ENCODE measurements at places on chromosomes 2 and 18. TPM values are rescaled to one million over a fixed set of nuclear protein-coding genes. Genes with fewer than 3 reads are reported as not detected.

Gene AAMP
- total RNA-seq = 82.9 TPM

DNA sequence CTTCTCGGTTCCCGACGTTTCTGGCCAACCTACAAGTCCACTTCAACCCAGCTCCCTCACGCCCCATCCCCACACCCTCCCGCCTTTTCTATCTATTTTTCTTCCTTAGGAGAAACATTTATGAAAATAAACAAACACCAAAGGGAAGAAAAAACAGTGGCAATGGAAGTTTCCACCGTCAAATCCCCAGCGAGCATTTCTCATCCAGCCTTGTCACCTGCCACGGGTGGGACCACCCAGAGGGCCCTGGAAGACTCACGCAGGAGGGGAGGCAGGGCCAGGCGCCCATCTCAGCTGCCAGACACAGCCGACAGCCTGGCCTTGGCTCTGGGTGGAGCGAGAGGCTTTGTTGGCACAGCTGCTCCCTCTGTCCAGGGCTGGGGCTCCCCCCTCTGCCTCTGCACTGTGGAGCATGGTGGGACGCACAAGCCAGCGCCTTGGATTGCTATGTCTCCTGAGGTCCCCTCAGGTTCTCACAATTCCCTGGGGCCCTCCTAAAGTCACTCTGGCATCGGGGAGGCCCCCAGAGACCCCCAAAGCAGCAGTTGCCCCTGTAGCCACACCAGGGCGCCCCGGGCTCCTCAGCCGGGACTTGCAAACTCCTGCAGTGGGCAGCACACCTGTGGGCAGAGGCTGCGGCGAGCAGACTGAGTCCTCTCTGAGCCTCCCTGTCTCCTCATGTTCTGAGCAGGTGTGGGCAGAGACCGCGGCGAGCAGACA lies 395.7 kb upstream of the SALL3 start:
- H3K27ac ChIP-seq = no peak overlapping the region
- H3K4me3 ChIP-seq = no peak overlapping the region
- no peaks in the 10 kb centered on the region for H3K27me3 ChIP-seq
- no peaks in the 10 kb centered on the region for H3K4me1 ChIP-seq

- no peak for DNase-seq
- no peak overlapping the region for H3K27ac ChIP-seq
- no peaks in the 10 kb centered on the region for H3K27me3 ChIP-seq
- no peaks in the 10 kb centered on the region for H3K36me3 ChIP-seq
- no peak overlapping the region for H3K4me3 ChIP-seq
Observed at GRCh38 chr2:3128786-3129185, 248.8 kb downstream of the EIPR1 start.

GRCh38 chr18:64639536-64639935 lies 490.6 kb upstream of the LINC00305 start:
- H3K27me3 ChIP-seq = no peaks in the 10 kb centered on the region
- no peak overlapping the region for H3K27ac ChIP-seq
- H3K36me3 ChIP-seq = no peaks in the 10 kb centered on the region

Gene SULT1C4
- not detected for total RNA-seq

Gene PHLPP1
- total RNA-seq = 31.8 TPM

GRCh38 chr18:35835833-35836232 lies 136.6 kb upstream of the RMP24 start:
- DNase-seq = no peak
- no peaks in the 10 kb centered on the region for H3K36me3 ChIP-seq

DNA sequence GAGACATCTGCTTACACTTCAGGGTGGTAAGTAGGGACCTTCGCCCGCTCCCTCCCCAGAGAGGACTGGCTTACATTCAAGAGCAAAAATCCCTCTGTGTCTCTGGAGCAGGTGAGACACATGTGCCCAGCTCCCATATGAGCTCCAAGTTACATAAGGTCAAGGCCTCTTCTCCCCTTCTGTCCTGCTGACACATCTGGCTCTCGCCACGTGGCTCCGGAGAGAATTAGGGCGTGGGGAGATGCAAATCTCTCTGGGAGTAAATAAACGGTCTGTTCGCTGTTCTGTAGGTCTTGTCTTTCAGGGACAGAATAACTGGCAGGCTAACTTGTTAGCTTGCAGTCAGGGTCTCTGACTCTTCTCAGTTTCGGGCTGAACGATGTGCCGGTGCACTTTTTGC lies 16.2 kb downstream of the MRO start:
- no peak for DNase-seq
- H3K27ac ChIP-seq = no peak overlapping the region
- no peaks in the 10 kb centered on the region for H3K4me1 ChIP-seq

Gene GRHL1
- total RNA-seq = 1.4 TPM

Gene TNS1
- total RNA-seq = 0.91 TPM

DNA sequence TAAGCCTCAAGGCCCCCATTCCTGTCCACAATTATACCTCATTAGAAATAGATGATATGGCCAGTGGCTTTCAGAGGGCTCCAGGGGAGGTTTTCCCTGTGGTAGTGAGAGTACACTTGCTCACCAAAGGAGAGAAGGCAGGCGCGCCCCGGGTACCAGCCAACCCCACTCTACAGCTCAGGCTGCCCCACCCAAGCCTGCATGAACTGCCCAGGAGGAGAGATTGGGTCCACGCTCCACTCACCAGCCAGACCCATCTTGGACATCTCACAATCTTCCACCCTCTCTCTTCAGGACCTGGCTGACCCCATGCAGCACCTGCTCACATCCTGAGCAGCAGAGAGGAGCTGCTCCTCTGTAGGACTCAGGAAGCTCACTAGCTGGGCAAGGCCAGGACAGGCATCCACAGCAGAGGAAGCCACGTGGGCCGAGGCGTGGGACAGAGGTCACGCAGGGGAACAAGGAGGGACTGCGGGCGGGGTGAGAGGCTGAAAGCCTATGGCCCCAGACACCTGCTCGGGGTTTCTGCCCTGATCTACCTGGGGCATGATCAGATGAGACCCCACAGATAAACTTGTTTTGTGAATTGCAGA lies 53.9 kb upstream of the GLI2 start:
- no peaks in the 10 kb centered on the region for H3K27me3 ChIP-seq
- H3K36me3 ChIP-seq = no peaks in the 10 kb centered on the region
- H3K27ac ChIP-seq = no peak overlapping the region
- H3K4me3 ChIP-seq = no peak overlapping the region
- no peaks in the 10 kb centered on the region for H3K4me1 ChIP-seq

Gene TGIF1
- 53.5 TPM for total RNA-seq

Gene SERPINB3
- not detected for total RNA-seq

DNA sequence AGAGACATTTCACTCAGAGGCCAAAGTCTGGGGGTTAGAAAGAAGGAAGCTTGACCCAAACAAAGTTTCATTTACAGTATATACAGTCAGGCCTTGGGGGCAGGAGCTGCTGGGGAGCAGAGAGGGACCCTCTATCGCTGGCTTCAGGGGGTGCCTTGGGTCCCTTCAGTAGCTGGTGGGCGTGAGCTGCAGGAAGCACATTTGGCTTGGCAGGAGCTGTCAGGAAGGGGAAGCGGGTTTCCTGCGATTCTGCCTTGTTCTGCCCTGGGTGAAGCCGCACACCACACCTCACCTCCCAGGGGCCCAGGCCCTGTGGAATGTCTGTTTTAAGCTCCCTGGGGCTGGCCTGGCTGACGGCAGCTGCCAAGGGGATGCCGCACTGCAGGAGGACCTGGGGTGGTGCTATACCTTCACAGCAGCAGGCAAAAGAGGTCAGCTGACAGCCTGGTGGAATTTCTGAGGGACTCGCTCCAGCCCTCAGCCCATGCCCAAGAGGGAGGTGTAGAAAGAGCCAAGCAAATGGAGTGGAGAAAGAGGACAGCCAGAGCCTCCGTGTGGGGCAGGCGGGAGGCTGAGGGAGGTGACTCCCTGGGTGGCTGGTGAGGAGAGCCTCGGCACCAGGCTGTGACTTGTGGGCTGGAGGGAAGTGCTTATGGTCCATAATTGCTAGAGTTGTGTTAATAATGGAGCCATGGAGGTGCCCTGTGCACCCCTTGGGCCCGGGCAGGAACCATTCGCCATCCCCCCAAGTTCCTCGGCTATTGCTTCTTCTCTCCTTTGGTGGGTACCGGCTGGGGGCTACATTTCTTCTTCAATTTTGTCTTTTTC lies 43.9 kb downstream of the PSD4 start:
- H3K4me3 ChIP-seq = no peak overlapping the region
- no peaks in the 10 kb centered on the region for H3K36me3 ChIP-seq
- no peak for DNase-seq
- H3K27ac ChIP-seq = no peak overlapping the region
- H3K4me1 ChIP-seq = peaks cover 7% of the 10 kb centered on the region

Gene GPAT2
- total RNA-seq = 19.1 TPM

GRCh38 chr2:50529600-50530218 lies 502.2 kb downstream of the NRXN1 start:
- no peak overlapping the region for H3K27ac ChIP-seq
- DNase-seq = no peak
- no peaks in the 10 kb centered on the region for H3K27me3 ChIP-seq
- no peak overlapping the region for H3K4me3 ChIP-seq
- no peaks in the 10 kb centered on the region for H3K4me1 ChIP-seq

DNA sequence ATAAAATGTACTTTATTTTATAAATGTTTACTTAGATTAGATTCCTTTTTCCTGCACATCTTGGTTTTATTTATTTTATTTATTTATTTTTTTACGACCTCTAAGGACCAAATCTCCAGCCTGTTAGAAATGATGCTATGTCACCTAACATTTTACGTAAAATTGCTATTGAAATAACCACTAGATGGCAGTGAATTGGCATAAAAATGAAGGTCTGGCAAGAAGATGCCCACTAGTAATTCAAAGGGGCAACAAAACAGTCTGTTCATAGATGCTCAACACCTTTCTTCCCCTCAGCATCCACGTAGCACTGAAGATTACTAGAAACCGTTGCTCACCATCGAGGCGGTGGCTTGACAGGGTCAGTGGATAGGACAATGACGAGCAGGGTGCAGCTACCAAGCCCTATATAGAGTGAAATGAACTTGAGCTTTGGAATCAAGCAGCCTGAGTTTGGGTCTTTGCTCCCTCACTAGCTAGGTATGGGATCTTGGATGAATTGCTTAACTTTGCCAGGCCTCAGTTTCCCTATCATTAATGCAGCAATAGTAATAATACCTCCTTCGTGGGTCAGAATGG lies 128.7 kb upstream of the L3MBTL4 start:
- DNase-seq = no peak
- H3K4me3 ChIP-seq = no peak overlapping the region
- H3K27me3 ChIP-seq = no peaks in the 10 kb centered on the region
- no peaks in the 10 kb centered on the region for H3K4me1 ChIP-seq
- no peaks in the 10 kb centered on the region for H3K36me3 ChIP-seq

Gene TMEM178A
- 0.32 TPM for total RNA-seq

DNA sequence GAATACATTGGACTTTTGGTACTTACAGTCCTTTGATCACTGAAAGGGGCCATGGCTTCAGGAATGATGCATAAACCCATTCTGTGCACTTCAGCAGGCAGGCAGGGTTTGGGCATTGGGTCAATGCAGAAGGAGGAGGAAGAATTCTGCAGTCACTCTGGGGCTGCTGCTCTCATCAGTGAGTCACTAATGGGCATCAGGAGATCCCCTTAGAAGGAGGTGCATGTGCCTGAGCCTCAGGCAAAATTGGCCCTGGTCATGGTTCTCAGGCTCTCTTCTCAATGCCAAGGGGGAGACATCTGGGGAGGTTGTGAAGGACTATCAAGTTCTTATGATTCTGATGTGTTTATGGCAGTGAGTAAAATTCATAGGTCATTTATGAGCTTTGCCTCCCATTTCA lies 52.0 kb upstream of the TNP1 start:
- no peak overlapping the region for H3K27ac ChIP-seq
- peaks cover 5% of the 10 kb centered on the region for H3K27me3 ChIP-seq
- no peaks in the 10 kb centered on the region for H3K36me3 ChIP-seq
- H3K4me1 ChIP-seq = no peaks in the 10 kb centered on the region

DNA sequence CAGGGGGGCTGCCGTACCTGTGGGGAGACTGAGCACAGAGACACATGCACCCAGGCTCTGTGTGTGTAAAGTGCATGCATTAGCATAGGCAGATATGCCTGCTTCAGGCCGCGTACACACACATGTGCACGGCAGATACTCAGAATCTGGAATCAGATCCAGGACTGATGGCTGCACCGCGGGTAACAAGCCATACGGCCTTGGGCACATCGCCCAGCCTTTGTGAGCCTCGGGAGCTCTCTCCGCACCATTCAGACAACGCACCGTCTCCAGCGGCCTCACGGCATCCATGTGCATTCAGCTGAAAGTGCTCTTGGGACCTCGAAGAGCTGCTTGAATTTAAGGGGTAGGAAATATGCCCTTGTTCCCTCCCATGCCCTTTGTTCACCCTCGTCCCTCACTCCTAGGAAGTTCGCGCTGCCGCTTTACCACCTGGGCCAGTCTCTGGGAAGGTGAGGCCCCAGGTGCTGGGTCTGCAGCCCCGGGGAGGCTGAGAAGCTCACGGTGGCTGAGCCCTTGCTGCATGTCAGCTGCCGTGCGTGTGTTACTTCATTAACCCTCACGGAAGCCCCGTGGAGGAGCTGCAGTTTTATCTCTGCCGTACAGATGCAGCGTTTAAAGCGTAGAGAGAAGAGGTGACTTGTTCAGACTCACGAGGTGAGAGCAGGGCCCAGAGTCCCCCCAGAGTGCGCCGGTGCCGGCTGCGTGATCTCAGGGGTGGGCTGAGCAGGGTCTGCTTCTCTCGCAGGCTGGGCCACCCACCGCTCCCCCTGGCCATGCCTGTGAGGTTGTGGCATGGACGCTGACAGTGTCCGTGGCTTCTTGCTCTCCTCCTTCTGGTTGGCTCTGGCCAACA lies 377.7 kb upstream of the MYT1L start:
- H3K27ac ChIP-seq = no peak overlapping the region
- H3K36me3 ChIP-seq = no peaks in the 10 kb centered on the region
- no peaks in the 10 kb centered on the region for H3K27me3 ChIP-seq
- no peaks in the 10 kb centered on the region for H3K4me1 ChIP-seq
- DNase-seq = no peak

- peak overlapping the region; percentile 73 for H3K27ac ChIP-seq
- peak; percentile 10 for DNase-seq
- H3K27me3 ChIP-seq = no peaks in the 10 kb centered on the region
- peaks cover 40% of the 10 kb centered on the region for H3K36me3 ChIP-seq
- H3K4me3 ChIP-seq = peak overlapping the region; percentile 89
- H3K4me1 ChIP-seq = peaks cover 34% of the 10 kb centered on the region
Observed at GRCh38 chr2:32358111-32358482, 1.3 kb downstream of the BIRC6 start.

DNA sequence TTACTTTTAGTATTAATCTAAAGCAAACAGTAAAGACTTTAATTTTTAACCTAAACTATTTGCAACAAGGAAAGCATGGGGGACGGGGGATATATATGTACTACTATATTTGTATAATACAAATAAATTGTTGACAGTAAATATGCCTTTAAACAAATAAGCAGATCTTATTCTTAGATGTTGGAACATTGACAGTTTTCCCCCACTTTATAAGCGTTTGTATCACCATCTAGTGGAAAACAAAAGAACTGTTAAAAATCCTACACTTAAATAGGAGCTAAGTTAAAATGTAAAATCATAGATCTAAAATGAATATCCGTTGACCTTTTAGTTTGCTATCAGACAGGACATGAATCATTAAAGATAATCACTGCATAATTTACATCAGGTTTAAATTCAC lies 50.0 kb downstream of the RBBP8 start:
- H3K4me3 ChIP-seq = no peak overlapping the region
- peaks cover 15% of the 10 kb centered on the region for H3K4me1 ChIP-seq
- no peak for DNase-seq

Measured in activated T-helper 2 cell treated with anti-CD3 and anti-CD28 coated beads, Interferon-gamma antibody, Interleukin-2, Interleukin-4, amounts not matched to agents 10 μg/mL and 5 μg/mL and 100 μg/mL, durations not matched to agents 14 hours and 24 hours and 36 hours (primary cell).